NCI-H1092 (cell line): ENCODE measurements at places on chromosomes 7 and 10.

DNA sequence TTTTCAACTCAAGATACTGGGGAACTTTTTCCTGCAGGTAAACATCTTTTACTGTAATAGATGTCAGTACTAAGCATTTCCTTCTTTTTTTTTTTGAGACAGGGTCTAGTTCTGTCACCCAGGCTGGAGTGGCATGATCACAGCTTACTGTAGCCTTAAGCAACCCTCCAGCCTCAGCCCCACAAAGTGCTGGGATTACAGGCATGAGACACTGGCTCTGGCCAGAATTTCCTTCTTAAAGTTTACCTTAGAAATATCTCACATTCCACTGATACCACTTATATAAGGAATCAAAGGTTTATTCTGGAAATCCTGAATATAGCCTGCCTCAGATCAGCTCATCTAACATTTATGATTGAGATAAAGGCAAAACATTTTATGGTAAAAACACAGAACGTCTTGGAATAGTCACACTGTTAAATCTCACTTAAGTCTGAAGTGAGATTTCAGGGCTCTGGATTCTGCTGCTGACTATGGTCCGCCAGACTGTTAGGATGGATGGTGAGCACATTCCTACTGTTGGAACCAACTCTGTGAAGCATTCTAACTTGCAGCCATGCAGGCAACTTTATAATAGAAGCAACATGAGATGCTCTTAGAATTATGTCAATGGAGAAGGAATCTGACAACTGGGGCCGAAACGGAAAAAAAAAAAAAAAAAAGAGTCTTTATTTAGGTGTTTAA is 151.9 kb downstream of the ZMYND11 start:
- DNase-seq = no peak

- DNase-seq = no peak
Measured at GRCh38 chr10:91694170-91694794, 61.4 kb upstream of the PPP1R3C start.

DNA sequence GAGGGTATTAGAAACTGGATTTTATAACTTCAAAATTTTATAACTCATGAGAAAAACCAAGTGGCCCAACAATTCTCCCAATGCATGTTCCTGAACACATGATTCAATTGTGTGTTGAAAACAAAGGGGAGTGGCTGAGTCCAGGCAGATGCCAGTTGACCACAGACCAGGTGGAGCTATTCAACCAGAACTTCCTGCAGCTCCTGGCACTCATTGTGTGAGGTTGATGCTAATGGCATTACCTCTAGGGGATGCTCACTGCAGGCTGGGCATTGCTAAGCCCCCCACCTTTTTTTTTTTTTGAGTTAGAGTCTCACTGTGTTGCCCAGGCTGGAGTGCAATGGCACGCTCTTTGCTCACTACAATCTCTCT is 20.3 kb downstream of the MYOF start:
- DNase-seq = peak; percentile 52

DNA sequence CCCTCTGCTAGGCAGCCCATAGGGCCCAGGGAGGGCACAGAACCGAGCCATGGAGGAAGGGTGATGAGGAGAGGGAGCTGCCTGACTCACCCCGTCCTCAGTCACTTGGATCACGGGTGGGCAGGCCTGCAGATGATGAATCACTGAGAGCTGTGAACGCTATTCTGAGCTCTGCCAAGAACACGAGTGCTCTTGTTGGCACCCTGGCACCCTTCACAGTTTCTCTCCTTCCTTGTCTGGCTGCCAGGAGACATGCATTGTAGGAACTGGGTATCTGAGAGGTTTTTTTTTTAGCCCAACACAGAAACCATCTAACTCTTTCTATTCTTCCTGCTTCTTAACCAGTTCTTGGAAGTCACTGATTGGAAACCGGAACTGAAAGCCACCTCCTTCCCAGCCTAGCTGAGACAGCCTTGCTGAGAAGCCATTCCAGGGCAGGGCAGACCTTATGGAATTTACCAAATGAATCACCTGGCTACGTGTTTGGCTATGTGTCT is 82.1 kb downstream of the SLC37A3 start:
- peak; percentile 20 for DNase-seq

DNA sequence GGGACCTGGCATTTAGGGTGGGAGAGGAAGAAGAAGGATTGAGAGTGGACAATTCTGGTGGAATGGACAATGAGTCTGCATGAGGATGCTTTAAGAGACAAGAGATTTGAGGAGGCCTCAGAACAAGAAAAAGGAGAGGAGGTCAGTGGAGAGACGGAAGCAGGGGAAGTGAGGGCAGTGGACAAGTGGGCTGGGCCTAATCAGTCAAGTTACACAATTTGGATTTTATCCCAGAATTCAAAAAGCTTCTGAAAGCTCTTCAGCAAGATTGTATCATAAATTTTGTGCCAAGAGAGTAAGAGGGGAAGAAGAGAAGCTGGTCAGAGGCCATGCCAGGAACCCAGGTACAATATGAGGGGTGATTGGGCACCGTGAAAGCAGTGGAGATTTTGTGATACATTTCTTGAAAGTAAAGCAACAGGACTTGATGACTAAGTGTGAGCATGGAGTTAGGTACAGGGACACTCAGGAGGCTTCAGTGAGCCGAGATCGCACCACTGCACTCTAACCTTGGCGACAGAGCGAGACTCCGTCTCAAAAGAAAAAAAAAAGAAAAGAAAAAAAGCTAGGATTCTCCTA is 19.3 kb upstream of the TSPAN13 start:
- DNase-seq = no peak

- no peak for DNase-seq
Measured at GRCh38 chr7:135337977-135338550, 104.4 kb downstream of the STRA8 start.

GRCh38 chr7:55110993-55111361 is 92.2 kb downstream of the EGFR start:
- DNase-seq = no peak

DNA sequence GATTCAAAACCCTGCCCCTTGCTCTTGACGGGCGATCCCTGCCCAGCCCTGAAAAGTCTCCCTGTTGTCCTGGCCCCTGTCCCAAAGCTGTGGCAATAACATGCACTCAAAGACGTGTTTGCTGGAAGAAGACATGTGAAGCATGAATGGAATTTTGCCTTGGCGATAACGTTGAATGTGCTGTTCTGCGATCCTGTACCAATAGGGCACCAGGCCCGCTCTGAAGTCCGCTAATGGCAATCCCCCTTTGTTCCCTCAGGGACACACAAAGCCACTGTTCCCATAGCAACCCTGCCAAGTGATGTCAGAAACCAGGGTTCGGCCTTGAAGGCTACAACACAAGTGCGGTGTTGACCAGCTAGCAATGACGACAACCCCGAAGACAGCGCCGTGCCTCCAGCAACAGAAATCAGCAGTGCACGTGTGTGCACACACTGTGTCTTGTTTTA is 284.6 kb downstream of the KLF6 start:
- DNase-seq = no peak

- DNase-seq = no peak
Measured at GRCh38 chr10:111459967-111460366, 383.1 kb downstream of the ADRA2A start.
